Dermis blood vessel endothelial cell (primary cell): ENCODE measurements at places on chromosomes 4 and X. TPM values are rescaled to one million over a fixed set of nuclear protein-coding genes. Genes with fewer than 3 reads are reported as not detected.

The TMEM154 gene
- total RNA-seq = 1.0 and 3.1 TPM in 2 replicates

The SAGE1 gene
- total RNA-seq = not detected in 2 replicates

The TMEM31 gene
- total RNA-seq = not detected in 2 replicates

The RTL5 gene
- 0.47 and 0.51 TPM in 2 replicates for total RNA-seq

The NUDT10 gene
- 0.09 and 0.17 TPM in 2 replicates for total RNA-seq

The F8A2 gene
- 0.17 TPM in 1 of 2 replicates, not detected in the other for total RNA-seq

The CPZ gene
- total RNA-seq = not detected in 2 replicates
